ENCODE measurements at places on chromosomes 16 and 17.
A peak's percentile ranks its signal among the peaks of the same experiment; 100 is the strongest.

- DNase-seq: no peak
Observed at GRCh38 chr17:74659889-74660288, 36.4 kb upstream of the CD300E start.

GRCh38 chr17:61285526-61286320 lies 113.9 kb upstream of the TBX2 start:
- no peak for DNase-seq

DNA sequence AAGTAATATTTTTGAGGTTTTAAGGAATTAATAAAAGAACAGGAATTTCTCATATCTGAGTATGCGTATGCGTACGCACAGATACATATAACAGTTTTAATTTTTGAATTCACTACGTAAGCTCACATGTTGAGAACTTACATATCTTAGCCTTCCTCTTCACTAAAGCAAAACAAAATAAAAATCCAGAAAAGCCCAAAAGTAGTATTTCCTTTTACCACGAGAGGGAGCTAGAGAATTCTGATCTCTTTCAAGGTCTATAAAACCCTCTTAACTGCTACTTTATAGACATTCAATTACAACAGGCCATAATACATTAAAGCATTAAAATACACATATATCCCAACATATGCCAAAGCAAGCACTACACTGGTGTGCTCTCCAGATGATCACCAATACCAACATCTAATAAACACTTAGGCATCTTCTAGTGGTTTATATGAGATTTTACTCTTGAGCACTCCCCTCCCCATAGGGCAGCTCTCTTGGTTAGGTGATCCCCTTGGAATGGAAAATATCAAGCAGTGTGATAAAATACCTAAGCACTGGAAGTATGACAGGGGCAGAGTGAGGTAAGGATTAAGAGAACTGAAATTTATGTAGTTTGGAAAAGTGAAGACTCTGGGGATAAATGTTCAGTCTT lies 94.0 kb downstream of the SKAP1 start:
- DNase-seq: peak; percentile 91

DNA sequence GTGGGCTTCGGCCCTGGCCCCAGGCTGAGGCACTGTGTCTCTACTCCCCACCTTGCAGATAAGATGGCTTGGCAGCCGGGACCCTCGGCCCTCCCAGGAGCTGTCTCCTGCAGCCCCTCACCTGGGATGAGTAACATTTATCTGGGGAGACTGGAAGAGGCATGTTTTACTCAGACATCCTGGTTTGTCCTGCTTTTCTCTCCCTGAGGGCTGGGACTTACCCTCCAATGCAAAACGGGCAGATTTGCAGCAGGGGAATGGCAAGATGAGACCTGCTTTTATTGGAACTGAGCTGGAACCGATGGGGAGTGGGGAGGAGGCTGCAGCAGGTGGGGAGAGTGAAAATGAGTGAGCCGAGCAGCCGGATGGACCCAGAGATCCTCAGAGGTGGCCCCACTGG lies 27.3 kb upstream of the UBE2G1 start:
- no peak for DNase-seq

DNA sequence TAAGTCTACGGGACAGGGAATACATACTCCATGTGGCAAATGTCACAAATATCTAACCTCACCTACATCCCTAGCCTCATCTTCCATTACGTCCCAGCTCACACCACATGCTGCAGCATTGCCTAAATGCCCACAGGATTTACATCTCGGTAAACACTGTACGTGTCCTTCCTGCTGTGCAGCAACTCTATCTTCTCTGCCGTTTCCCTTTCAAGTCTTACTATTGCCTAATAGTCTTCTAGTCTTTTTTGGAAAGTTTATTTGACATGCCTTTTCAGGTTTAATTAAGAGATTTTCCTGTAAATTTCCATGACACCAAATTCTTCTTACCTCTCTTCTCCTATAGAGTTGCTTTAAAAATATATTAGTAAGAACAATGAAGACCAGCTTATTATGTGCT lies 120.5 kb downstream of the HS3ST4 start:
- no peak for DNase-seq

DNA sequence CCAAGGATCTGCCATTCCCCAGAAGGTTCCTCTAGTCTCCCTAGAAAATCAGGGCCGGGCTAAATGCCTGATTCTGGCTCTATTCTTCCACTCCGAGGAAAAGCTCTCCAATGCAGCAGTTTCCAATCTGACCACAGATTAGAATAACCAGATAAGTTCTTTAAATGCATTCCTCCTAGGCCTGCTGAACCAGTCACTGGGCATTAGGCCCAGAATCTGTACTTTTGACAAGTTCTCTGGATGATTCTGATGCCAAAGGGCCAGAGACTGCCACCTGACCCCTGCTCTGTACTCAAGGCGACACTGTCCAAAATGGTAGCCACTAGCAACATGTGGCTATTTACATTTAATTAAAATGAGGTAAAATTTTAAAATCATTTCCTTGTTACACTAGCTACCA lies 22.3 kb downstream of the MAP3K14 start:
- no peak for DNase-seq

GRCh38 chr16:66508248-66508913 lies 41.5 kb downstream of the TK2 start:
- no peak for DNase-seq

DNA sequence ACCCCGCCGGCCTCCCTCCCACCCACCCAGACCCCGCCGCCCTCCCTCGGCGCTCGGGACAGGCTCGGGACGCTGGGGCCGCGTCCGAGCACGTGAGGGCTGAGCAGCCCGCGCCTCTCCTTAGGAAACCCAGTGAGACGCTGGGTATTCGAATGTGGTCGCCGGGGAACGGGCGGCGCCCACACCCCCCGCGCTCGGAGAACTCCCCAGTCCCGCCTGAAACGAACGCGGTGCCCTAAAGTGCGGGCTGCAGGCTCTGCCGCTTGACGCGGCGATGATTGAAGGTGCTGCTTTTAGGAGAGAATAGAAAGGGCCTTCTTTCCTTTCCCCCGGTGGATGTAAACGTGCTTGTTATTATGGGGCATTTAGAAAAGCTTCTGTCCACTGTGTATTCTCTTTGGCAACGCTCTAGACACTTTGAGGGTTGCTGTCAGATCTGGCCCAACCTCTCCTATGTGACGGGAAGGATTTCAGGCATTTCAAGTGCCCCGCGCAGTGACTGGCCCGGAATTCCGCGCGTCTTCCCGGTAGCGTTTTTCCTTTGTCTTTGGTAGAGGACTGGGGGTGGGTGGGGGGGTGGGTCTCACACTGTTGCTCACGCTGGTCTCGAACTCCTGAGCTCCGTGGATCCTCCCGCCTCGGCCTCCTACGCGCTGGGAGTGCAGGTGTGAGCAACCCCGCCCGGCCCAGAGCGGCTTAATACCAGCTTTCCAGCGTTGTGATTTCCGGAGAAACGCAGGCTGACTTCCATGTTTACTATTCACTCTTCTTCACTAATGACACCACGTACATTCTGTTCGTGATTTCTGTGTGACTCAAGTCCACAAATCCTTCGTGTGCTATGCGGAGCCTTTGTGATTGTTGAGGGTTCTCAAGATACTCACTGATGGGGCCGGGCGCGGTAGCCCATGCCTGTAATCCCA lies 21.8 kb upstream of the FOXK2 start:
- DNase-seq: peak; percentile 59

- no peak for DNase-seq
Observed at GRCh38 chr17:47739150-47739549, 6.1 kb downstream of the TBX21 start.

- peak; percentile 60 for DNase-seq
Observed at GRCh38 chr16:84294531-84295142, at the start of gene WFDC1. Gene WFDC1, plus strand, starts transcription at chr16:84294878. Its CDS starts 94 bp downstream, at chr16:84294972.

DNA sequence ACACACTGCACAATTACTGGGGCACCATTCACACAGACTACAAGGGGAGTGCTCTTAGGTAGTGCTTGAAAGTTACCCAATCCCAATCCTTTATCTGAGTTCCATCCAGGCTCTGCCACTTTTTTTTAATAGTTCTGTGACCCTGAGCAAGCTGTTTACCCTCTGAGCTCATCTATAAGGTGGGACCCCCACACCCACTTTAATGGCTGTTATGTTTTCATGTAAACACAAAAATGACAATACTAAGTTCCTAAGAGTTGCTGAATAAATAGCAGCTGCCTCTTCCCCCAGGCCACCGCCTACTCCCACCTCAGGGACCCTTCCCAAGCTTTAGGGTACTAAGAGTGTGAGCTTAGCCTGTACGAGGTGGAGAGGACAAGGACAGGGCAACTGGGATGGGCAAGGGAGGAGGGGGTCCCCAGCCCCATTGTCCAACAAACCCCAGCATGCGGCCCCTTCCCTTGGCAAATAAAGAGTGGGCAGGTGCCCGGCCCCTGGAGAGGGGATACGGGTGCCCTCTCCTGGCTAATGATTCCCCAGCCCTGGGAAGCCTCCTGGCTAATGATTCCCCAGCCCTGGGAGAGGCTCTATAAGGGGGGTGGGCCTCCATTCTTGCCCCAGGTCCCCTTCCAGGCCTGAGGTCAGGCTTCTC lies 14.6 kb downstream of the SLC13A2 start:
- no peak for DNase-seq

- no peak for DNase-seq
Observed at GRCh38 chr17:21199856-21200255, 14.1 kb downstream of the TMEM11 start.

- DNase-seq: no peak
Observed at GRCh38 chr16:472199-472504, 46.7 kb downstream of the RAB11FIP3 start.

GRCh38 chr17:43880420-43880991 lies 26.8 kb downstream of the MPP2 start:
- peak; percentile 41 for DNase-seq

- DNase-seq: no peak
Observed at GRCh38 chr16:12784076-12784475, 19.6 kb downstream of the CPPED1 start.

DNA sequence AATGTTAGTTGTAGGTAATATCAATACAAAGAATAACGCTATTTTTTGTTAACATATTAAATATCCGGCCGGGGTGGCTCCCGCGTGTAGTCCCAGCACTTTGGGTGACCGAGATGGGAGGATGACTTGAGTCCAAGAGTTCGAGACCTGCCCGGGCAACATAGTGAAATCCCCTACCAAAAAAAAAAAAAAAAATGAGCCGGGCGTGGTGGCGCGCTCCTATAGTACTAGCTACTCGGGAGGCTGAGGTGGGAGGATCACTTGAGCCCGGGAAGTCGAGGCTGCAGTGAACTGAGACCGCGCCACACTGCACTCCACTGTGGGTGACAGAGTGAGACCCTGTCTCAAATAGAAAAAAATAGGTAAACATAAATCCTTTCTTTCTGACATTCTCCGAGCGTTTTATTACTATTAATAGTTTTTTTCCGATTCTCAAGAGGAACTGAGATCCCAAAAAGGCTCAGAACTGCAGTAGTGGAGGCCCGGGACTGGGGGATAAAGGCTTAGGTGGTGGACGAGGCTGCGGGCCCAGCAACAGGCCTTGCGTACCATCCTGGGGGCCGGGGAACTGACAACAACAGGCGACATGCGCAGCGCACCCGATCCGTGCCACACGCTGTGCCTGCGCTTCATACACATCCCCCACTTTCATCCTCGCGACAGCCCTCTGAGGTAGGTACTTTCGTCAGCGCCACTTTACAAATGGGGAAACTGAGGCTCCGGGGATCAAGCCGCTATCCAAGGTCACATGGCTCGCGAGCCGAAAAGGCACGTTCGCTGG lies 919 bp downstream of the N4BP1 start:
- no peak for DNase-seq

- DNase-seq: no peak
Observed at GRCh38 chr17:2867441-2868424, 71.5 kb downstream of the RAP1GAP2 start.

DNA sequence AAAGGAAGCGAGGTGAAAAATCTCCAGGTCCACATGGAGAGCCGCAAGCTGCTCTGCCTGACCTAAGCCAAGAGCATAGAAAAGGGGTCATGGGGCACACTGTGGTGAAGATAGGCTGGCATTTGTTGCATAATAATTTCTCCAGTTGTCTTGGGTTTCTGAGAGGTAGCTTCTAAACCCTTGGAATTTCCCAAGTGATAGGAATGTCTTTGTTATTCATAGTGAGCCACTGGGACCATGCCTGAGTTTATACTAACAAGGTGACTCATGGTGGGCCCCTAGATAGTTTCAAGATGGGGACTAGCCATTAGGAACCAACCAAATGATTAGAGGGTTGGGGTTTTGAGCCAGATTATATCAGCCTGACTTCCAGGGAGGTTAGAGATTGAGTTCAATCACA lies 25.6 kb downstream of the SOST start:
- DNase-seq: no peak

GRCh38 chr16:72976438-72977064 lies 71.4 kb downstream of the ZFHX3 start:
- no peak for DNase-seq
